ENCODE measurements at places on chromosomes 2 and 18.

GRCh38 chr2:71671895-71672825 lies 218.8 kb downstream of the DYSF start:
- no peak for DNase-seq

- peak; percentile 51 for DNase-seq
Measured at GRCh38 chr2:164737612-164738081, 104.0 kb downstream of the COBLL1 start.

- DNase-seq, result no peak
Measured at GRCh38 chr2:2101924-2102323, 229.2 kb downstream of the MYT1L start.

GRCh38 chr2:157325786-157326185 lies at the start of gene ERMN:
Gene ERMN (minus strand): TSS chr2:157325824. CDS start chr2:157325642, 182 bp downstream.
- no peak for DNase-seq

DNA sequence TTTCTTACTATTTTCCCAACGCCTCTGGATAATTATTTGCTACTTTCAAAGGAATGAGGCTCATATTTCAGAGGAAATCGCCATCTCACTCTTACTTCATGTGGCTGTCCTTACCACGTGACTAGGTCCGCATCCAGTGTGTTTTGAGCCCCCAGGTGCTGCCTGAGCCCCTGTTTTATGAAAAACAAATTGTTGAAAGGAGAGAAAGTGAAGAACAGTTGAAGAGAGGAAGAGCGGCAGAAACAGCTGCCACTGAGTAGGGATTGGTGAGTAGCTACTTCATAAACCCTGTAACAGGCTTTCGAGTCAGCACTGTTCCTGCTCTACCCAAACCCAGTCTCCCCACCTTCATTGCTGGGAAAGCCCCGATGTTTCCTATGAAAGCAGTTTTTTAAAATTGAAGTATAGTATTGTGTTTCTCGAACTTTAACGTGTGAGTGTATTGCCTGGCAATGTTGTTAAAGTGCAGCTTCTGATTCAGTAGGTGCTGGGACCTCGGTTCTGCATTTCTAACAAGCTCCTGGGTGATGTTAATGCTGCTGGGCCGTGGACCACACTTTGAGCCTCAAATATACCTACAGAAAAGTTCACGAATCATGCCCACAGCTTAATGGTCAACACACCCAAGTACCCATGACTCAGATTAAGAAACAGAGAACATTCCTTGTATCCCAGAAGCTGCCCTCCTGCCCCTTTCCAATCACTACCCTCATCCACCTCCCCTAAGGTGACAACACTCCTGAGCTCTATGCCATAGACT lies 39.7 kb downstream of the TMEM177 start:
- DNase-seq, result no peak

GRCh38 chr2:197674591-197674990 lies 796 bp downstream of the RFTN2 start:
- DNase-seq, result no peak

DNA sequence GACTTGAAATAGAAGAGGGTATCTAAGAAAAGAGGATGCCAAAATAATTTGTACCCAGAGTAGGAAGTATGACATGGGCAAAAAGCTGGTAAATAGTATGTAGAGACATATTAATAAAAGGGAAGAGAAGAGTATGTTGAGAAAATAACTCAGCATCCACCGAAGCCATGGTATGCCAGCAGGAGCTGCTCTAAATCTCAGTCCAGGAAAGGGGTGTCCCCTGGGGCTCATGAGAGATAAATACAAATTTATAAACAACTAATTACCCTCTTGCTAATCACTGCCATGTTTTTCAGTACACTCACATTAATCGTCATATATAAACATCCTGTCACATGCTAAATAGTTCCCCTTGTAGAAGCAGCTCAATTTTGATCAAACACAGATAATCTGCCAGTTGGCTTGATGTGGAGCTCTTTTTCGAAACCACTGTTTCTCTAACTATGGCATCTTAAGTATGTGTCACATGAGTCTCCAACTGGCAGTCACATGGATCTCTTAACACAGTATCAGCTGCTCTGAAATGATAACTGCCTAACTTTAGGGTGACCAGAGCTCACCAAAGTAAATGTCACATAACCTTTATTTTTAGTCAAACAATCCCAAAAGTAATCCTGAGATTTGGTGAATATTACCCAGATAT lies 31.9 kb downstream of the EXOC6B start:
- DNase-seq, result no peak

DNA sequence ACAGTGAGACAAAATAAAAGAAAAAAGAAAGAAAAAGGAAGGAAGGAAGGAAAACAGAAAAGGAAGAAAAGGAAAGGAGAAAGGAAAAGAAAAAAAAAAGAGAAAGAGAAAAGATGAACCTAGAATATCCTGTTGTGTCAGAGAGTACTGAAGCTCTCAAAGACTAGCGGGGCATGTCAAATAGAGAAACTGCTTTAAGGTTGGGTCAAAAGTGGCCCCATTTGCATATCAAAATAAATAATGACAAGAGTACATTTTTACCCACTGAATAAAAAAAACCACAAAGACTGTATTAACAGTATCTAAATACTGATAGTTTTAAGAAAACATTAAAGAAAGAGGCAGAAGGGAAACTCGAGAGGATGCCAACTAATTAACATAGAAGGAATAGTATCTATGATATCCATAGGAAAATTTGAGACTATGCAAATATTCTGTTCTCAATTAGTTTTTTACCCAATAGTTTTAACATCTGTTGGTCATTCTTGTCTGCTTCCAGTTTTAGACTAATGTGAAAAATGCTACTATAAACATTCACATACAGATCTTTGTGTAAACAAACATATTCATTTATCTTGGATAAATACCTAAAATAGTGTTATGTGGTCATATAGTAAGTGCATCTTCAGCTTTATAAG lies 53.2 kb downstream of the SFXN5 start:
- no peak for DNase-seq

DNA sequence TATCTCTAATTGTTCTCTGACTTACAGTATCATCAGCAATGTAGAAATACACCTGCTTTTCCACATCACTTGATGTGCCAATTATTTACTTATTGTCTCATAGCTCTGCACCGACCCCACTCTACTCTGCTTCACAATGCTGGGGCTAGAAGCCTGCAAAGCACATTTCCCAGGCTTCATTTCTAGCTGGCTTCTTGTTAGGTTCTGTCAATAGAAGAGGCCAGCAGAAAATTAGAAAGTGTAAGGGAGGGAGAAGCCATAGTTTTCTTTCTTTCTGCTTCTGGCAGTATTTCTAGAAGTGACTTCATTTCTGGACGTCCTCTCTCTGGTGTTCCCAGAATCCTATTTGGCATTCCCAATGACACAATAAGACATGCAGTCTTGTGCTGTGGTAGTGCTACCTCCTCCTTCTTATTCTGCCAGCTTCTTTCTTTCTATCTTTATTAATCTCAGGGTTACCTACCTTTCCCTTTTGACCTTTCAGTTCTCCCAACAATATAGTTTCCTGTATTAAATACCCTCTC lies 12.5 kb upstream of the TANC1 start:
- no peak for DNase-seq

DNA sequence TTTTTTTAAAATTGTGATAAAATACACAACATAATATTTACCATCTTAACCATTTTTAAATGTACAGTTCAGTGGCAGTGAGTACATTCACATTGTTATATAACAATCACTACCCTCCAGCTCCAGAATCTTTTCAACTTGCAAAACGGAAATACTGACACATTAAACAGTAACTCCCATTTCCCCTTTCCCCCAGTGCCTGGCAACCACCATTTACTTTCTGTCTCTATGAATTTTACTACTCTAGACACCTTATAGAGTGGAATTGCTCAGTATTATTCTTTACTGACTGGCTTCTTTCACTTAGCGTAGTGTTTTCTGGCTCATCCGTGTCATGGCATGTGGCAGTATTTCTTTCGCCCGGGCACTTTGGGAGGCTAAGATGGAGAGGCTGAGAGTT lies 32.6 kb downstream of the FASTKD2 start:
- DNase-seq, result no peak

- no peak for DNase-seq
Measured at GRCh38 chr18:41320100-41320499, 634.9 kb upstream of the PIK3C3 start.

- DNase-seq, result no peak
Measured at GRCh38 chr2:14614017-14614416, 18.5 kb upstream of the LRATD1 start.

DNA sequence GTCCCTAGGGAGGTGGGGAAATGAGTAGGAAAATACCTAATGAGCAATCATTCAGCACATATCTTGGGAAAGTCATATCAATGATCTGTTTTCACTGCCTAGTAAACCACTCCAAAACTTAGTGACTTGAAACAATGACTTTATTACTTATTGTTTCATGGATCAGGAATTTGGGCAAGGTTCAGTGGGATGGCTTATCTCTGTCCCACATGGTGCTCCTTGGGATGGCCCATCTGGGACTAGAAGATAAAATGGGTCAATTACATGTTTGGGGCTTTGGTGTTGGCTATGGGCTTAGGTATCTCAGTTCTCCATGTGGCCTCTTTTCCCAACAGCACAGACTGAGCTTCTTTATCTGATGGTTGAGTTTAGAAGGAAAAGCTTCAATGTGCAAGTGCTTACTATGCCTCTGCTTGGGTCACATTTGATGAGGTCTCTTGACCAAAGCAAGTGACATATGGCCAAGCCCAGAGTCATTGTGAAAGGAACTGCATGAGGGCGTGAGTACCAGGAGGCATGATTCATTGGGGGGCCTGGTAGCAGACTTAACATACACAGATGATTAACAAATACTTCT lies 218.1 kb upstream of the TNP1 start:
- no peak for DNase-seq

- no peak for DNase-seq
Measured at GRCh38 chr2:85441864-85442263, 23.4 kb downstream of the SH2D6 start.

GRCh38 chr18:33169218-33169617 lies 271.3 kb downstream of the CCDC178 start:
- no peak for DNase-seq

- DNase-seq, result no peak
Measured at GRCh38 chr2:28279371-28279770, 113.3 kb upstream of the FOSL2 start.

DNA sequence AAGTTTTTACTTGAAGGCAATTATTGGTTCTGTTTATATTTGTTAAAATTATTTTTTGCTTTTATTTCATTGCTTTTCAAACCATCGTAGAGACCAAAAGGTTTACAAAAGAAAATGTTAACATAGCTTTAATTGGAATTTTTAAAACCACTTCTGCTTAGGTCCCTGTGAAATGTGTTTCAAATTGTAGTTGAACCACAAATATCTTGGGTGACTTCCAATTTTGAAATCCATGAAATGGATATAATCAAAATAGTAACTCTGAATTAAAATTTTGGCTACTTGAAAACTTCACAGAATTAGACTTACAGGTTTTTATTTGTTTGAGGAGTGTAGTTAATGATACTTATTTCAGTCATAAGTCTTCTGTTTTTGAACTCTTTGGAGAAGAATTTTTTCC lies 3.1 kb upstream of the SPAG16 start:
- no peak for DNase-seq

- no peak for DNase-seq
Measured at GRCh38 chr18:75016025-75016717, 192.8 kb downstream of the PTGR3 start.

DNA sequence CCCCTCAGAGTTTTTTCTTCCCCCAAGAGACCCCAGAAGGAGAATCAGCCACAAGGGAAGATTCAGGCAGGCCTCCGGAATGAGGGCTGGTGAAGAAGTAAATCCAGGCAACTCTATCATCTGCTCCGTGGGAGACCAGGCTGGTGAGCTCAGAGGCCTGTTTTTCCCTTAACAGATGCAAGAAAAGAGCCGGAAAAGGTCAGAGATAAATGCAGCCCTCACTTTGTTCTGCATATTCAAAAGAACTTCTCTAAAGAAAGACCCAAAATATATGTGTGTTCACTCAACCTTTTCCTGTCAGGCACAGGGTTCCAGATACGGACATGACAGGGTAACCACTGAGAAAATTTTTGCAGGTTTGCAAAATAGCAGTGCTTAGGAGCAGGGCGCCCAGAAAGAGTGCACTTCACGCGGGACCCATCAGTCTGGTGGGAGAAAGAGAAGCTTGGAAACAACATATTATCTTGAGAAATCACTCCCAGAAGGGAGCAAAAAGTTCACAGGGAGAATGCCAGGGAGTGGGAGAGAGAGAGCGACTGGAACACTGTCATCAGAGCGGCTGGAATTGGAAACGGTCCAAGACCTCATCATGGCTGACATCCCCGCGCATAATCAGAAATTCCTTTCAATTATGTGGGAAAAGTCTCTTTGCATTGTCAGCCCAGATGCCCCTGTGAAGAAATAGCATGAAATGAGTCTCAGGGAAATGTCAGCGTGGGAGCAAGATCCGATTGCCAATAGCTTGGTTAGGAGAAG lies 244.8 kb upstream of the SLC14A2 start:
- DNase-seq, result no peak

GRCh38 chr2:38634684-38635083 lies 31.2 kb upstream of the GALM start:
- DNase-seq, result no peak

DNA sequence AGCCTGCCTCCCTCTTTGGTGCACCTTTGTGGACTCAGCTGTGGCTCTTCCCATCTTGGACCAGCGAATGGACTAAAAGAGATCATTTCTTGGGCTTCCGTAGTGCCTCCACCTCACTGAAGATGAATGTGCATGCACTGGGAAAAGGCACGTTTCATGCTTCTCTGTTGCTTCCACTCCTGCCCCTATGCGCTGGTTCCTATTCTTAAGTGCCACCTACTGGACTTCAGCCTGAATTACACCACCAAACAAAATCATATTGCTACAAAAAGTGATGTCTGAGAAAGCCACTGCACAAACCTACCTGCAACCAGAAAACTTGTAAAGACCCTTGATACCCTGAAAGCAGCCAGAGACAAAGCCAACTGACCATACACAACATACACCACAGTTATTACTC lies 695.6 kb downstream of the TSN start:
- no peak for DNase-seq

DNA sequence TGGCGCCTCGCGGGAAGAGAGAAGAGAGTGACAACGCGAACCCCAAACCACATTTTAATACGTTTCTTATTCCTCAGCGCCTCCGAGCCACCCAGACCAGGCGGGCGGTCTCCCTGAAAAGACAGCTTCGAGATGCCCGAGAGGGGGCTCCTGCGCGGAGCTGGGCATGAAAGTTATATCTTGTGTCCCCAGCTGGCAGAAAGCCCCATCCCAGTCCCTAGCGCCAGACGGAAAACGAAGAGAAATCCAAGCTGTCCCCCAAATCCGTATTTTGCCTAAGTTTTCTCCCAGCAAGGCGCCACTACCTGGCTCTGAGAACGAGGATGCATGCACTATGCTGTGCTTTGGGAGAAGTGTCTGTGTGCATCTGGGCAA lies 797 bp downstream of the NXPH2 start:
- DNase-seq, result no peak

DNA sequence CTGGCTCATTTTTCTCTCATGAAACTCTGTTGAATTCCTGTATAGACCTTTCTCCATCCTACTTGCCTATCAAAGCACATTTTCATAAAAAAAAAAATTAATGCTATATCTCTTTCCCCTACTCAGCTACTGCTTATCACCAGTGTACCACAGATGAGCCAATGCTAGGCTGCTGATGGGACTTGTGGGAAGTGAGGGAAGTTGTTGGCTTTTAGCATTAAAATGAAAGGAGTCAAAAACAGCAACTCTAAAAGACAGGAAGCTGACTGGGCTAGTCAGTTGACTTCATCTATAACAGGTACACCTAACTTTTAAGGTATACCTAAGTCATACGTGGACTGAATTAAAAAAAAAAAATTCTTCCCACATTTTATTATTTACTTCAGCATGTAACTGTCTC lies 102.1 kb downstream of the FAM117B start:
- DNase-seq, result no peak

Data from DMS 273 treated with DMSO at 0.1 percent for 48 hours (cell line).